Activated T-helper 2 cell treated with anti-CD3 and anti-CD28 coated beads, Interferon-gamma antibody, Interleukin-2, Interleukin-4, amounts not matched to agents 10 μg/mL and 5 μg/mL and 100 μg/mL, durations not matched to agents 14 hours and 24 hours and 36 hours (primary cell): ENCODE measurements at places on chromosomes 1 and 21. TPM values are rescaled to one million over a fixed set of nuclear protein-coding genes. Genes with fewer than 3 reads are reported as not detected.

Gene IFFO2
- total RNA-seq: 48.5 and 49.4 TPM in 2 replicates

Gene CD2
- total RNA-seq: 284 and 304 TPM in 2 replicates

- no peak overlapping the region for H3K4me3 ChIP-seq
- no peak overlapping the region for H3K27ac ChIP-seq
- DNase-seq: no peak
- H3K4me1 ChIP-seq: no peaks in the 10 kb centered on the region
- peaks cover 2% of the 10 kb centered on the region for H3K27me3 ChIP-seq
Observed at GRCh38 chr1:11712285-11712684, 20.8 kb downstream of the DRAXIN start.

DNA sequence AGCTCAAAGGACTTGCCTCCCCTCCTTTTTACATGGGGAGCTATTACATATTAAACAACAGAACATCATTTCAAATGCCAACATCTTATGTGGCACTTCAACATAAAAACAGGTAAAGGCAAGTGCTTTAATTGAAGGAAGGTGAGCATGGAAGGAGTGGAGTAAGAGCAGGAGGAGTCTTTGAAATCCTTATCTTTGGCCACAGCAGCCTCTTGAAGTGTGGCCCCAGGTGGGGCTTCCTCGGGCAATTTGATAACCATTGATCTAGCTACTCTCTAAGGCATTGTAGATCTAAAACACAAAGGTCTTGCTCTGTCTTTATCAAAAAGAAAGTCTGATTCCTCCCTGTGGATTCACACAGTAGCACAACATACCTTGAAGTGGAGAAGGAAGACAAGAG lies 70.9 kb upstream of the PPP2R5A start:
- H3K27ac ChIP-seq: no peak overlapping the region
- DNase-seq: no peak
- no peak overlapping the region for H3K4me3 ChIP-seq
- H3K27me3 ChIP-seq: peaks cover 2% of the 10 kb centered on the region

Gene COL8A2
- total RNA-seq: not detected in 2 replicates

GRCh38 chr1:36768486-36769178 lies 265.7 kb downstream of the GRIK3 start:
- H3K4me3 ChIP-seq: no peak overlapping the region
- H3K27ac ChIP-seq: no peak overlapping the region
- H3K27me3 ChIP-seq: peaks cover 14% of the 10 kb centered on the region
